ENCODE measurements at places on chromosomes 5 and 9. TPM values are rescaled to one million over a fixed set of nuclear protein-coding genes. Genes with fewer than 3 reads are reported as not detected.

Gene DIPK1B
- 31.9 TPM for polyA plus RNA-seq

Gene SLC34A3
- polyA plus RNA-seq = 2.8 TPM

Gene OR2V1
- not detected for polyA plus RNA-seq

Gene ADGRD2
- polyA plus RNA-seq = not detected

Gene DDX4
- not detected for polyA plus RNA-seq

Gene DPYSL3
- 35.1 TPM for polyA plus RNA-seq

Gene NRARP
- polyA plus RNA-seq = 6.4 TPM

Gene FOXD1
- polyA plus RNA-seq = 9.6 TPM

DNA sequence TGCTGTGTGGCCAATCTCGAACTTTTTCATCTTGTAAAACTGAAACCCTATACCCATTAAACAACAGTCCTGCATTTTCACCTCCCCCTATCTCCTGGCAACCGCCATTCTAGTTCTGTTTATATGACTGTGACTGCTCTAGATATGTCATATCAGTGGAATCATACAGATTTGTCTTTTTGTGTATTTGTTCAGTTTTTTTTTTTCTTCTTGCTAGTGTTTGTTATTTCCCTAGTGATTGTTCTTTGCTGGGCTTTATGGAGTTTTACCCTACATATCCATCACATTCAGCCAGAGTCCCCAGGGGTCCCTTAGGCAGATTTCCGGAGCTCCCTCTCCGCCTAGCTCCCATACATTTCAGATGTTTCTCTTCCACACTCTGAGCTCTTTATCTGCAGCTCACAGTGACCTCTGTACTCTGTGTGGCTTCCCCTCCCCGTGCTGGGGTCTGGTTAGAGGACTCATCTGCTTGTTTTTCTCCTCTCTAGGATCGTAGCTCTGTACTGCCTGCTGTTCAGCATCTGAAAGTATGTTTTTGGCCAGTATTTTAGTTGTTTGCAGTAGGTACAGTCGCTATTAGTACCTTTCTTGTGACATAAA, 25.1 kb upstream of the CARTPT start:
- DNase-seq = no peak

- DNase-seq = no peak
Measured at GRCh38 chr5:162769019-162769418, 668.4 kb upstream of the CCNG1 start.

GRCh38 chr5:107769519-107769918, 98.8 kb upstream of the EFNA5 start:
- DNase-seq = no peak

DNA sequence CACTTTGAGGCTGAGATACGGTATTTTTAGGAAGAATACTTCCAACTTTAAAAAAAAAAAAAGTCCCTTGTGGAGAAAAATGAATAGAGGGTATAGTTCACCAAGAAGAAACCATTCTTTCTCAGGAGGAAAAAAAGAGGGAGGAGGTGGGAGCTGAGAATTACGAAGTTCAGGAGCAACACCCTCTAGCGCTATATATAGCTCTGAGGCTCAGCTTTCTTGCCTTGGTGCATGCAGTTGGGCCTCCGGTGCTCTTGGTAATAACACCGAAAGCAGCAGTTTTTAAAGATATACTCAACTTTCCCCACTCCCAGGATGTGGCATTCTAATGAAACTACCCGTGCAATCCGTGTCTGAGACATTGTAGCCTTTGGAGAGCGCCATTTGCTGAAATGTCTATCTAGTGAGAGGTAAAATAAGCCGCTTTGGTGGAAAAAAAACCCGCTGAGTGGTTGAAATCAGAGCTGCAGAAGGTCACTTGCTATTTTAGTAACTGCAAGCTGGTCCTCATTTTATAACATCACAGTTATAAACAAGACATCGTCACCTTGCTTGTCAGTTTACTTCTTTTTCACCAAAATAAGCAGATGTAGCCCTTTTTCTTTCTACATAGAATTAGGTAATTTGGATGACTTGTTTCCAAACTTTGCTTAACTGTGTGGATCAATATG, 156.4 kb downstream of the RORB start:
- DNase-seq = no peak

DNA sequence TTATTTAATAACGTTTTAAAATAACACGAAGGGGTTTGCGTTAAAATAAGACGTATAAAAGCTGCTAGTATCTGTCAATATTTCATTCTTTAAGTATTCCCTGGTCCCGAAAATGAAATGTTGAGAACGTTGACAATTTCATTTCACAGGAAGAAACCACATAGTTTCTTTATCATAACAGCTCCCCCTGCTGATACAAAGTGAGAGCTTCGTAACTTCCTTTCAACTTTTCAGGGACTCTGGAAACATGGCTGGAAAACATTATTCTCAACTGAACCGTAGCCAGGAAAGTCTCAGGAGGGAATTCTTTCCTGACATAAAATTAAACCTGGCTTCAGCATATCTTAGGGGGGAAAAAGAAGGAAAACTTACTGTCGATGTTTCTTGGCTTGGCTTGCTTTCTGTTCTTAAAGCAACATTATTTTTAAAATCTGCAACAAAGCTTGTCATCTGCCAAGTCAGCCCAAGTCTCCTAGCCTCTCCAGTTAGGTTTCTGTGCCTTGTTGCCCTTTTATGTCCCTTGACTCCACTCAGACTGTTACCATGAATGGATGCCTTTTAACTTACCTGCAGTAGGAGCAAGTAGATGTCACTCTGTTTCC, 122.9 kb upstream of the DAB2 start:
- peak; percentile 70 for DNase-seq

- DNase-seq = no peak
Measured at GRCh38 chr9:101226803-101227202, 158.0 kb downstream of the BAAT start.

DNA sequence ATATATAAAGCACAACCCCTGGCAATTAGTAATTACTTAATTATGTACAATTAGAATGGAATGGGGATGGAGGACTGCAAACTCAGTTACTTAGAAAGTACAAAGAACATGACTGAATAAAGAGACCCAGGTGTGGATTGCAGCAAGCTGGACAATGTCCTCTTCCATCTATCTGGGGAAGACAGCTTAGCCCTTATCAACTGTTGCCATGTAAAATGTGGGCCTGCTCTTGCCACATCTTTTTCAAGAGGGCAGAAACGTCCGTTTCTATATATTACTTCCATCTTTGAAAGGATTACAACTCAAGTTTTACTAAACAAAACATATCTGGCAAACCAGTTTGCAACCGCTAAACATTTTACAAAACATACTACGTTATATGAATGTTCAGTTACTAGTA, 26.2 kb downstream of the GOLPH3 start:
- no peak for DNase-seq

DNA sequence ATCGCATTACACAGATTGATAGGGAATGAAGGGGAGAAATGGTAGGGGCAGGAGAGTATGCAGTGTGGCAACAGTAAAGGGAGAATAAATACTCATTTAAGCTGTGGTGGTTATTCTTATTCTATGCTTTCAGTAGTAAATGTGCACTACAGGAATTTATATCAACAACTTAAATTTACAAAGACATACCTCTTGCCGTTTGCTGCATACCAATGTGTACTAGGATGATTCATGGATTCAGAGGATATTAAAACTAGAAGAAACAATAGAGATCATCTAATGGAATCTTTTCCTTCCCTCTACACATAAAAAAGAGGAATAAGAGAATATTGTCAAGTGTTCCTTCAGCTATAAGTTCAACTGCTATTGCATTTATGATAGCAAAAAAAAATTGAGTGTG, 103.3 kb upstream of the RASA1 start:
- no peak for DNase-seq

GRCh38 chr9:136931611-136932130, 12.9 kb downstream of the FBXW5 start:
- no peak for DNase-seq

- no peak for DNase-seq
Measured at GRCh38 chr9:123453831-123454321, 97.9 kb downstream of the CRB2 start.

GRCh38 chr5:160887780-160888179, 35.8 kb upstream of the ATP10B start:
- no peak for DNase-seq

GRCh38 chr5:58080573-58080972, 379.3 kb downstream of the PLK2 start:
- no peak for DNase-seq

DNA sequence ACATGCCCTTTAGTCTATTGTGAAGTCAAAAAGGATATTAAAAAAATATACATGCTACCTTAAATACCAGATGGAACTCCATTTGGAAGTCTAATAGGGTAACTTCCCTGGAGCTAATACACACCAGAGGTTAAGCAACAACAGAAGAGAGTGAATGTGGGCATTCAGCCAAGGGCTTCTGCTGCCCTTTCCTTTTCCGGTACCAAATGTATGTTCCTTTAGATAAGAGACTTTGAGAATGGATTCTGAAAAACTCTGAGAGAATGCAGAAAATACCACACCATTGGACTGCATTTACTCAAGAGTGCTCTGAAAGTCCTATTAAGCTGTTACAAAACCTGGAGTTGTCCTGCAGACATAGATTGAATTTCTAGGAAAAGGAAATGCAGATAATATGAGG, 23.8 kb upstream of the TRPM3 start:
- no peak for DNase-seq

- DNase-seq = no peak
Measured at GRCh38 chr5:14138608-14139540, 4.3 kb upstream of the TRIO start.

- DNase-seq = no peak
Measured at GRCh38 chr5:168423971-168424370, 62.3 kb upstream of the RARS1 start.

All from right renal cortex interstitium (tissue), 3 donors.